Activated CD4-positive, CD25-positive, alpha-beta regulatory T cell treated with anti-CD3 and anti-CD28 coated beads, Interleukin-2, amount 50 U/mL, for 16 hours (primary cell): ENCODE measurements at places on chromosomes 16 and 17.

GRCh38 chr16:74575807-74576643 lies 30.9 kb downstream of the GLG1 start:
- DNase-seq = no peak

DNA sequence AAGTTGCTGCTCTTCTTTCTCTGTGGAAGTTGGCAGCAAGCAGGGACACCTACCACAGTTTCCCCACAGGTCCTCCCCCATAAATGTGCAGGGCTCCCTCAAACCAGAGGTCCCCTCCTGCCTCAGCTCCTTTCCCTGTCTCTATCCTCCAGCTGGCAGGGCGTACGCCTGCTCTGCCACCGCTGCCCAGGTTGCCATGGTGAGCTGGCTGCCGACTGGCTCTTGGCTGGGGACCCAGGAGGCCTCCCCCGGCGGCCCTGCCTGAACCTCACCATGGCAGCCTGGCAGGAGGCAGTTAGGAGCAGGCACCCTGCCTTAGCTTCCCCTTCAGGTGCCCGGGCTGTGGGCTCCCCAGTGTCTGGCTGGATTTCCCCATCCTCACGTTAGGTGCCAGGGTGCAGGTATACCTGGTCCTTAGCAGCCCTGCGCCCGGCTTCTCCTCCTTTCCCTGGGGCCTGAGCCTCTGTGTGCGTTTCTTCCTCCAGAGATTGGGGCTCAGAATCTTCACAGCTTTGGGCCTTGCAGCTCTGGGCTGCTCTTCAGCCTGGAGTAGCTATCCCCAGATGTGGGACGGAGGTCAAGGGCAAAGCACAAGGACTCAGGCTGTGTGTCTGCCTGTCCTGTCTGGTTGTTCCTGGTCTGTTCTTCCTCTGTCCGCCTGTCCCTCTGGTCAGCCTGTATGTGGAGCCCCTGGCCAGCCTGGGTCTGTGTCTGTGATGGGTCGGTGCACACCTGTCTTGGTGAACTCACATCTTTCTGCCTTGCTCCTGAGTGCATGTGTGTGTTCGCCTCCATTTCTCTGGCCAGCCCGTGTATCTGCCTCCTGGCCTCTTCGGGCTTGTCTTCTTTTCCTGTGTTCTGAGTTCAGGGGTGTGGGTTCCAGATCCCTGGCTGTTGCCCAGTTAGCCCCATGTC lies 15.7 kb downstream of the GJD3 start:
- DNase-seq = no peak

DNA sequence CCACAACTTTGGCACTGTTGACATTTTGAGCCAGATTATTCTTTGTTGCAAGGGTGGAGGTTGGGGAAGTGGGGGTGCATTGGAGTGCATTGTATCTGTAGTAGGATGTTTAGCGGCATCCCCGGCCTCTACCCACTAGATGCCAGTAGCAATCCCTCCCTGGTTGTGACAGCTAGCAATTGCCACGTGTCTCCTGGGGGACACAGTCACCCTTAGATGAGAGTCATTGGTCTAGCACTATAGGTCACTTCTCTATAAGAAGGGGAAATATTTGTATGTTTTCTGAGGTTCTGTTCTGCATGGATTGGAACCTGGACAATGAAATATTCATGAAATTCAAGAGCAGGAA lies 32.4 kb downstream of the MSI2 start:
- no peak for DNase-seq

GRCh38 chr16:70298988-70299938 lies at the start of gene DDX19B:
Gene DDX19B (plus strand): TSS chr16:70299186. CDS start chr16:70299298, 112 bp downstream.
- peak; percentile 21 for DNase-seq

GRCh38 chr17:53217311-53217710 lies 605.4 kb upstream of the KIF2B start:
- no peak for DNase-seq

GRCh38 chr16:17691899-17692176 lies 221.1 kb upstream of the XYLT1 start:
- no peak for DNase-seq

- no peak for DNase-seq
These were observed 7.5 kb upstream of the NFATC2IP start for GRCh38 chr16:28943281-28943680.

GRCh38 chr17:75535119-75535537 lies 9.6 kb downstream of the LLGL2 start:
- no peak for DNase-seq

- DNase-seq = no peak
These were observed 43.5 kb downstream of the MAP1LC3B start for GRCh38 chr16:87435372-87436224.

DNA sequence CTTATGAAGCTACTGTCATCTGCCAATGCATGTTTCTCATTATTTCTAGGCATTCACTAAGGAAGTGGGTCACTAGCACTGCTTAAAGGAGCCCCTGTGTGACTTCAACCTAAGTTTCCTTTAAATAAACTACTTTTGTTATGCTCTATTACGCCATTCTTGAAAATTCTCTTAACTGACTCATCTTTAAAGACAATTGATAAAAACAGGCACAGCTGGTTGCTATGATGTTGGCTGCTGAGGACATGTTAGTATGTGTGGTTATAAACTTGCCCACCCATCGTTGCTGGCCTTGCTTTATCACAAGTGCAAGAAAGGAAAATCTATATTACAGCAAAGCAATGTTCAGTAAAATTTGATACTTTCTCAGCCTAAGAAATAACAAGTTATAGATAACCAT lies 75.8 kb upstream of the CNTNAP4 start:
- no peak for DNase-seq

DNA sequence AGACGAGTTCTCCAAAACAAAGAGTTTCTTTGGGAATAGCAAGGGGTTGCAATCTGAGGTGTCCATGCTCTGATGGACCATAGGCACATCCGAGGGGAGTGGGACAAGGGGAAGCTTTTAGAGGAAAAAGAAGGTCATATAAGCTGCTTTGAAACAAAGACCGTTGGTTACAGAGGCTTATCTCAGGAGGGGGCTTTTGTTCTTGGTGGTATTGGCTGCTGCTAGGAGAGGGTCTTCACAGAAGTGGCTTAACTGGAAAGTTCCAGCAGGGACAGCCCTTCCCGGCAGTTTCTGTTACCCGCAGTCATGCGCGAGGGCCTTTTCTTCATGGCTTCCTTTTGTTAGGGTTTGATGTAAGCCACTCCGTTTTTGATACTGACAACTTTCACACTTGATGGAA lies 76.0 kb downstream of the RAP1GAP2 start:
- DNase-seq = no peak

GRCh38 chr16:4081047-4081446 lies 35.2 kb downstream of the ADCY9 start:
- no peak for DNase-seq

DNA sequence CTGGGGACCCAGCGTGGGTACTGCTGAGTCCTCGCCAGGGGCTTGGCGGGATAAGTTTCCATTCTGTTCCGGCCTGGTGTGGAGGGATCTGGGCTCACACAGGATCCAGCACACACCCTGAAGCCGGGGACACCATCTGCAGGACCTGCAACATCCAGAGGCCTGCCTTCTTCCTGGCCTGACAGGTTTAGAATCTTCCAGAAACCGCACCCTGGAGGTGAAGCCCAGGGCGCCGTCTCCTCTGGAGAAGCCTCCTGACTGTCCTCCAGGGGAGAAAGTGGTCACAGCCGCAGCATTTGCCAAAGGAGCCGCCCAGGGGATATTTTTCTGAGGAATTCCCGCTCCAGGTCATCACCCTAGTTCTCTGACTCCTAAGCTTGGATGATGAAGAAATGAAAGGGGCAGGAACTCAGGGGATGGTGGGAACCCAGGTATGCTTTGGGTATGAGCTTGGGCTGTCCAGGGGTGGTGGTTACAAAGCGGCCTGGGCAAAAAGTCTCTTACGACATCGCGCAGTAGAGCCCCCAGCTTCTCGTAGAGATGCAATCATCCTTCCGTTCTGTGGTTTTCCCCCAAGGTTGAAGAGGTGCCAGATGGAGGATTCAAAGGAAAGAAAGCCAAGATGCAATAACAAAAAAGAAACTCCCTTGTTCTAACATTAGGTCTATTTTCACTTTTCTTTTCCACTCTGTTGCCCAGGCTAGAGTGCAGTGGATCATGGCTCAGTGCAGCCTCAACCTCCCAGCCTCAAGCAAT lies 9.1 kb upstream of the CRISPLD2 start:
- no peak for DNase-seq

GRCh38 chr16:62213763-62214162 lies 177.5 kb upstream of the CDH8 start:
- DNase-seq = no peak

GRCh38 chr16:81481207-81481821 lies 36.7 kb downstream of the CMIP start:
- DNase-seq = no peak

DNA sequence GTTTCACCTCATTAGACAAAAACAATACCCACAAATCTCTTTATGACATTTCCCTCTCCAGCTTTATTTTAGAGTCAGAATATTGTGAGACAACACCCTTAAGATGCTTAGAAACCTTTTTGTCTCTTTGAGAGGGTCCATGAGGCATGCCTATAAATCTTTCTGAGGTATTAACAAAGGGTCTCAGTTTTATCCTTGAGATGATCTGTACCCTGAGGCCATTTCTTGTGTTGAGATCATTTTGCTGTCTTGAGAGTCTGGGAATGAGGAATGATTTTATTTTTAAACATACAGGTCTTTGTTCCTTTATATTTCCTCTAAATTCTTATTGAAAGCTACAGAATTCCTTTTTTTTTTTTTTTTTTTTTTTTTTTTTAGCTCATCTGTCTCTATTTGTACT lies 179.7 kb upstream of the HS3ST4 start:
- no peak for DNase-seq

DNA sequence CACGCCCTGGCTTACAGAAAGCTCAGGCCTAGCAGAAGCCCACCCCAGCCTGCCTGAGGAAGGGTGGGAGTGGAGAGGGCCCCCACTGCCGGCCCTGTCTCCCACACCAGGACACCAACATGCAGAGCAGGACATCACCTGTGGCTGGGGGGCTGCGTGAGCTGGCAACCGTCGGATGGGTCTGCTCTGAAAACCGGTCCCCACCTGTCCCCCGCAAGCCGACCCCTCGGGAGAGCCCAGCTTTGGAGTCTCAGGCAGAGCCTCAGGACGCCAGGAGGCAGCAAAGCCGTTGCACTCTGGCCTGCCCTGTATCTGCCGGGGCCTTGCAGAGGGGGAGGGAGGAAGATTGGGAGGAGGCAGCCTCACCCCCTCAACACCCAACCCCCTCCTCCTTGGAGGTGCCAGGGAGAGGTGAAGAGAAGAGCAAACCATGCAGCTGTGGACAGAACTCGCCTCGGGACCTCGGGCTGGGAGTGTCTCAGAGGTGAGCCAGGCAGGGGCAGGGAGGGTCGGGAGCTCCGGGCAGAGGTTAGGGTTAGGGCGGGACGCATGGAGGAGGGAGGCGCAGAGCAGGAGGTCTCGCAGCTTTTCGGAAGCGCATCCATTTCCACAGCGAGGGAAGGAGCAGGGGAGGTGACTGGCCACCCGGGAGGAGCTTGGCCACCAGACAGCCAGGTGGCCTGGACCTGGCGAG lies 30.4 kb upstream of the ZC3H18 start:
- DNase-seq = no peak

DNA sequence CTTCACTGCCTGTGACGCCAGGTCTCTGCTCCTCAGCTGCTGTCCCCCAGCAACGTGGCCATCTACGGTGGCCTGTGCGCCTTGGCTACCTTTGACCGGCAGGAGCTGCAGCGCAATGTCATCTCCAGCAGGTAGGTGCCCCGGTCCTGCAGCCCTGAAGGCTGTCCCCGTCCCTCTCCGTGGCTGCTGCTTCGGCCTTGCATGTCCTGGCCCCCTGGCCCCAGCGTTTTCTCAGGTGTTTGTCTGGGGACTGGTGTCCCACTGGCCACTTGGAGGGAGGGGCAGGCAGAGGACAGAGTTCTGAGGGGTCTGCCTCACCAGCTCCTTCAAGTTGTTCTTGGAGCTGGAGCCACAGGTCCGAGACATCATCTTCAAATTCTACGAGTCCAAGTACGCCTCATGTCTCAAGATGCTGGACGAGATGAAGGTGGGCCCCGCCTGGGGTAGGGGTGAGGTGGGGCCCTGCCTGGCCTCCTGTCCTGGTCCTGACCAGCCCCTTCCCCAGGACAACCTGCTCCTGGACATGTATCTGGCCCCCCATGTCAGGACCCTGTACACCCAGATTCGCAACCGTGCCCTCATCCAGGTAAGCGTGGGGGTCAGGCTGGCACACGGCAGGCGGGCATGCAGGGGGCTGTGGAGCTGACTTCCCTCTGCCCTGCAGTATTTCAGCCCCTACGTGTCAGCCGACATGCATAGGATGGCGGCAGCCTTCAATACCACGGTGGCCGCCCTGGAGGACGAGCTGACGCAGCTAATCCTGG lies 4.4 kb downstream of the GPS1 start:
- DNase-seq = no peak

- no peak for DNase-seq
These were observed 44.6 kb downstream of the GPT2 start for GRCh38 chr16:46928811-46929210.

GRCh38 chr16:28823291-28823872 lies 583 bp downstream of the ATXN2L start:
- no peak for DNase-seq

GRCh38 chr17:73476890-73477350 lies 165.1 kb upstream of the CDC42EP4 start:
- DNase-seq = no peak

DNA sequence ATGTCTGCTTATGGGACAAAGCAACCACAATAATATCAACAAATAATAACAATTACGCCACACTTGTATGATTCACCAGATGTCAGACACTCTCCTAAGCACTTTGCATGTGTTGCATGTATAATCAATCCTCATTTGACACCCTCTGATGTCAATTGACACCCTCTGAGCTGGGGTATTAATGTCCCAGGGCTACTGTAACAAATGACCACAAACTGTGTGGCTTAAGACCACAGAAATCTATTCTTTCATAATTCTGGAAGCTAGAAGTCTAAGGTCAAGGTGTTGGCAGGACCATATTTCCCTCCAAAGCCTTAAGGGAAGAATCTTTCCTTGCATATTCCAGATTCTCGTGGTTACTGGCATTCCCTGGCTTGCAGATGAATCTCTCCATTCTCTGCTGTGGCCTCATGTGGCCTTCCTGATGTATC lies 112.7 kb downstream of the NPIPB5 start:
- DNase-seq = no peak

DNA sequence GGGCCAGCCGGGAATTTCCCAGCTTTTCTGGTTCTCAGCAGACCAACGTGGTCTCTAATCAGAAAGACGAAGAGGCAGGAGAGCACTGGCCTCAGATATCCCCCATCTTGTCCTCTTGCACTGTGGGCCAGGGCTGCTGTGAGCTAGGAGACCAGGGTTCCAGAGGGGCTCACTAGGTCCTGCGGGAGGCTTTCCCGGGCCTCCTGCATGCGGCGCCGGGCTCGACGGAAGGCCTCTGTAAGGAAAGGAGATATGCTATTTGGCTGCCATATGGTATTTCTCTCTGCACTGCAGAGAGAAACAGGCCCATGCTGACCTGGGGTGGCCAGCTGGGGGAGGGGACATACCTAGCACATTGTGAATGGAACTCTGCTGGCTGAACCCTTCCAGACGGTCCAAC lies 13.1 kb downstream of the MKS1 start:
- DNase-seq = no peak

- DNase-seq = no peak
These were observed 579.3 kb downstream of the TOX3 start for GRCh38 chr16:51967646-51968045.

- DNase-seq = no peak
These were observed 126.5 kb downstream of the ABCC6 start for GRCh38 chr16:16096858-16097213.
